ENCODE measurements at places on chromosomes 11 and 22.

DNA sequence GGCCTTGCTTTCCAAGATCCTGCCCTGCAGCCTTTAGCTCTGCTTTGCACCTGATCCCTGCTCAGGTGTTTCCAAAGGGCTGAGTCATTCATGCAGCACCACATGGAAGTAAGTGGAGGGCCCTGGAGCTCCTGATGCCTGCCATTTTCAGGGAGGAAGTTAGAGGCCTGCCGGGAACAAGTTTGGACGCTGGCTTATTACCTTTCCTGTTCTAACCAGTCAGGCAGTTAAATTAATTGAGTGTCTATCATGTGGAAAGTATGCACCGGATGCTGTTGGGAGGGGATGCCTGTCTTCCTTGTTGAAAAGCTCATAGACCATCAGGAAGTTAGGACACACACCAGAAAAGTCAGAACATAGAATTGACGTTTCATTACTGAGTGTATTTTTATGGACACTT is 73.7 kb upstream of the PLET1 start:
- no peak for DNase-seq

DNA sequence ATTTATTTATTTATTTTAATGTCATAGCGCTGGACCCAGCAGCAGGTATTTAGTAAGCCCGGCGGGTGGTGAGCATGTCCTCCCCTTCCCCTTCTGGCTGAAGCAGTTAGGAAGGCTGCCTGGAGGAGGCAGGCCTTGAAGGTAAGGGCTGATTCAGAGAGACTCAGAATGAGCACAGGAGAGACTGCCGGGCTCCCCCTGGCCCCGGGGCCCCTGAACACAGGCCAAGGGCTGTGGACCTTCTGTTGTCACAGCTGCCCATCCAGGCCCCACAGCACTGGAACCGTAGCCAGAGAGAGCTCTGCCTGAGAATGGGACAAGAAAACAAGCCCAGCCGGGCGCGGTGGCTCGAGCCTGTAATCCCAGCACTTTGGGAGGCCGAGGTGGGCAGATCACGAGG is 52.8 kb downstream of the KCNJ4 start:
- DNase-seq: no peak

GRCh38 chr22:30668386-30668710 is 673 bp upstream of the DUSP18 start:
- no peak for DNase-seq

DNA sequence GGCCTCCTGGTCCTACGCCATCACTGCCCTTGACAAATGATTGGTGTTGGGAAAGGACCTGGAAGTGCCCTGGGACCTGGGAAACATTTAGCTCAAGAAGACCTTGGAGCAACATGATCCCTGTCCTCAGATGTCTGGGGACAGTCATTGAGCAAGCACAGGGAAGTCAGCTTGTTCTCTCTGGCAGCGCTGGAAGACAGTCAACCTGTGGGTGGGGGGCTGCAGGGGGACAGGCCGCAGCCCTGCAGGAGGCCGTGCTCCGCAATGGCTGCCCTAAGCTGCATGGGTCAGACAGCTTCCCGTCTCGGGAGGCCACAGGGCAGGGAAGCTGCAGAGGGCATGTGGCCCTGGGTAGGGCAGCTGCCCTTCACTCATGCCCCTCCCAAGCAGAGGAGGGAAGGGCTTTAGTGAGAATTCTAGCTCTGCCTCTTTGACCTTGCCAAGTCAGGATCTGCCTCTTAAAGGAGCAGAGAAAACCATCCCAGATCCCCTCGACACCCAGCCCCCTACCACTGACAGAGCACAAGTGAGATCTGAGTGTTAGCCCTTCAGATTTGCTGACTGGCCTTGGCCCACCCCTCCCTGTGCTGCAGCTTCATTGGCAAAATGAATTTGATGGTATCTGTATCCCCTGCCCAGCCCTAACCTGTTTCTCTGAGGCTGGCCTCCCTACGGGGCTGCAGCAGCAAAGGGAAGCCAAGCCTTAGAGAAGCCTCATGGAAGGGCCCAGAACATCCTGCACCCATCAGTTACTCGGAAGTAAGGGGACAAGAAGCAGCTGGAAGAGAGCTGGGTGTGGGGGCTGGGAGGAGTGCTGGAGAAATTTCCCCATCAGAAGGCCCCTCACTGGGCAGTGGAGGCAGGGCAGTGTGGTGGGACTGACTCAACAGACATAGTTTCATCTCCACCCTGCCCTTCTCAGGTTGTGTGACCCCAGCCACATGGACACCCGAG is 6.2 kb upstream of the SREBF2 start:
- DNase-seq: no peak

GRCh38 chr22:43631201-43631600 is 180.9 kb downstream of the EFCAB6 start:
- no peak for DNase-seq

DNA sequence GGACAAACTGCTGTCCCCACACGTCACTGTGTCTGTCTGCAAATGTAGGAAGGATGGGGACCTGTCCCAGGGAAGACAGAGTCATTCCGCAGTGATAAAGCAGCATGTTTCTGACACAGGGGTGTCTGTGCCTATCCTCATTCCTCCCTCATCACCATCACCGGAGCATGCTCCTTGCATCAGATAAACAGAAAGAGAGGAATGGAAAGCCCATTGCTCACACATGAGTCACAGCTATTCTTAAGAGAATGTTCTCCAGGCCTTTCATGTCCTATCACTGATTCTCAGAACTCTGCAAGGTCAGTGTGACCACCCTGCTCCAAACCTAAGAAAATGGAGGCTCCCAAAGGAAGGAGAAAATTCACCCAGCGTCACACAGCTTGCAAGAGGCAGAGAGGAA is 38.9 kb downstream of the ZNF195 start:
- no peak for DNase-seq

DNA sequence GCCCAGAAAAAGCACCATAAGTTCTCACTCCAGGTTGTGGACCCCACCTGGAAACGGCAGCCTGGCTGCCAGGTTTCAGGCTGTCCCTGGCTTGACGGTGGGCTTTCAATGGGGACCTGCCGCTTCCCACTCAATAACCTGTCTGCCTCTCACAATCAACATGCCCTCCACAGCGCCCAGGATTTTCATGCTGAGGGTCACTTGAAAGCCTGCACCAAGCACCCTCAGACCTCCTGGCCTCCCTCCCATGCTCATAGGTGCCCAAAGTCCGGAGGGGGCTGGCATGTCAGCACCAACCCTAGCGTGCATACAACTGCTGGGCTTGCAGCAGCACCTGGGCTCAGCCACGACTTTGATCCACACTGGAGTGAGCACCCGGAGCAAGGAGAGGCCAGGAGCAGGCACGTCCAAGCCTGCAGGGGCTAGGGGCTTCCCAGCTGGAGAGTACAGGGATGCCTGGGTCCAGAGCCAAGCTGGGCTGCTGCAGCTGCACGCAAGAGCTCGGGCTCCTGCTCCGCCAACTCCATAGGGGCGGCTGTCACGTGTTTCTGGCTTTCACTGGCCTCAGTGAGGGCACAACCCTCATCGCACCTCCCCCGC is 1214.3 kb upstream of the RAG2 start:
- DNase-seq: no peak

- DNase-seq: no peak
Observed at GRCh38 chr11:16434036-16434435, 77.7 kb upstream of the SOX6 start.

GRCh38 chr22:43110927-43111623 is 525 bp downstream of the BIK start:
- no peak for DNase-seq

DNA sequence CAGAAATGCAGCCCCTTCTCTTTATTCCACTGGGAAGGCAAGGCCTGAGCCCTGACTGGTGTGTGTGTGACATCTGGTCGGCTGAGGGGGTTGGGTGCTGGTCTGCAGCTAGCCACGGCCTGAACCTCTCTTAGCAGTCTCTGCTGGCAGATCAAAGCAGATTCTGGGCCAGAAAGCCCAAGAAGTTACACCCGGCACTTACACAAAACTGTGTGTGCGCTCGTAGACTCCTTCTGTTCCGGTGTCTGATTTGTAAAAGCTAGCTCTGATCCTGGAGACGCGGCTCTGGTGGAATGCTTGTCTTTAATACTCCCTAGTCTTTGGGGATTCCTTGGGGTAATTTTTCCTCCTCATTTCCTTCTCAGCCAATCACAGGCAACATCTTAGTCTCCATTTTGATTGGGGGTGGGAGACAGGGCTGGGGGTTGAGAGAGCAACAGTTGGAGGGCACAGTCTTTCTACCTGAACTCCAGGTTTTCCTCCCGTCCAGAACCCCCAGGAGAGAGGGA is 5.5 kb downstream of the PKNOX2 start:
- no peak for DNase-seq

DNA sequence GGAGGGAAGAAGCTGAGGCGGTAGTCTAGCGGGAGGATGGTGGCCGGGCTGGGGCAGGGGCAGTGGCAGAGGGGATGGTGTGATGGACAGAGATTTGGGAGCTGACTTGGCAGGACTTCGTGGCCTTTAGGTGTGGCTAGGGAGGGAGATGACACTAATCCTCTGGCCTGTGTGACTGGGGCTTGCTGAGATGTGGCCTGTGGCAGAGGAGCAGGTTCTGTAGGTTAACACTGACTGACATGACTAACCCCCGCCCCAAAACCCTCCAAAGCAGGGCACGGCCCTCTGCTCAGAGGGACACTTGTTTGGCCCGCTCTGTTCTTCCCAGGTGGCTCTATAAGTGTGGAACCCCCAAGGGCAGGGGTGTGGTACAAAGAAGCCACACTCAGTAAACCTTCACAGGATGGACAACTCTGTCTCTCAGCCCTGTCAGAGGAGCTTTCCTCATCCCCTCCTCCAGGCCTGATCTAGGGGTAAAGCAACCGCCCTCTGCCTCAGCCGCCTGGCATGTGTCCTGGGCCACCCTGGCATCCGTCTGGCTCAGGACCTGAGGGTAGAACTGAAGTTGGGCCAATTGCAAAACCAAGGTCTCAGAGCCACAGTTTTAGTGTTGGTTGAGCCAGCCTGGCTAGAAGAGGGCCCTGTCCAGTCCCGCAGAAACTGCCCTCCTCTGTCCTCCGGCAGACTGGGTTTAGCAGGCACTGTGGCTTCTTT is 15.6 kb downstream of the TOM1 start:
- no peak for DNase-seq

DNA sequence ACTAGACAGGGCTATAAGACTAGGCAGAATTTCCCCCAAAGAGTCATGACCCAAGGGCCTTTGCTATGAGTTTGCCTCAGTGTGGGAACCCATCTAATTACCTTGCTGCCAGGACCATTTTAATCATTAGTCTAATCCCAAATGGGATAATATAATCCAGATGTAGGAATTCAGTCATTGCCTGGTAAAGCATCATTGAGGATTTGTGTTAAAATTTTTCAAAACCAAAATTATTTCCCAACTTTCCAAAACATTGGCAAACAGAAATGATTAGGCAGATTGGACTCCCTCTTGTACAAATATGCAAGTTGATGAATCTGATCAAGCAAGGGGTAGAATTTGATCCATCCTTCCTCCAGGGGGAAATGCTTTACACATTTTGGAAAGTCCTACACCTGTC is 16.2 kb upstream of the MMP13 start:
- DNase-seq: no peak

DNA sequence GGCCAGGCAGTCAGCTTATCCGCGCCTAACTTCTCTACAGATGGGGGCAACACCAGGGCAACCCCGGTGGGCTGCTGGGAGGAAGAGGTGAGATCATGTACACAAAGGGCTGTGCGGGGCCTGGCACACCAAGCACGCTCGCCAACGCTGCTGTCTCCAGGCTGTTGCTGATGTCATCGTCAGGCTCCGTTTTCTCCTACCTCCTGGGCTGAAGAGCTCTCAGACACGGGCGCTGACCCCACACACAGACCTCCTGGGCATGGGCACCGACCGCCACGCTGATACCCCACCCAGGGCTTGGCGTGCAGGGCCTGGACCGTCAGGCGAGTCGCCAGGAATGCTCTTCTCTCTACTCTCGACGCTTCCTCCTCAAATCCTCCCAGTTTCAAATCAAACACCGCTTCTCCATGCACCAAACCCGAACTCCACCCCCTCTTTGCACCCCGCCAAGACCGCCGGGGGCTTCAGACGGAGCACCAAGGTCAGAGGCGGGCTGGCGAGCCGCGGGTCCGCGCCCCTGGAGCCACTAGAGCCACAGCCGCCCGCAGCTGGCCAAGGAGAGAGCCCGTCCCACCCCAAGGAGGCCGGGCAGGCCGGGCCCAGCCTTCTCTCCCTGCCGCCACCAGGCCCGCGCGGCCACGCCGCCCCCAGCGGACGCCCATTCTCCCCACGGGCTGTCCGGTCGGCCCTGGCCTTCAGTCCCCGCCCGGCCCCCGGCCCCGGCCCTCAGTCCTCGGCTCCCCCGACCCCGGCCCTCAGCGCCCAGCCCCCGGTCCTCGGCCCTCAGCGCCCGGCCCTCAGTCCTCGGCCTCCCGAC is 772 bp downstream of the SBF1 start:
- DNase-seq: peak; percentile 49

- no peak for DNase-seq
Observed at GRCh38 chr22:49268924-49269323, 558.7 kb downstream of the BRD1 start.

DNA sequence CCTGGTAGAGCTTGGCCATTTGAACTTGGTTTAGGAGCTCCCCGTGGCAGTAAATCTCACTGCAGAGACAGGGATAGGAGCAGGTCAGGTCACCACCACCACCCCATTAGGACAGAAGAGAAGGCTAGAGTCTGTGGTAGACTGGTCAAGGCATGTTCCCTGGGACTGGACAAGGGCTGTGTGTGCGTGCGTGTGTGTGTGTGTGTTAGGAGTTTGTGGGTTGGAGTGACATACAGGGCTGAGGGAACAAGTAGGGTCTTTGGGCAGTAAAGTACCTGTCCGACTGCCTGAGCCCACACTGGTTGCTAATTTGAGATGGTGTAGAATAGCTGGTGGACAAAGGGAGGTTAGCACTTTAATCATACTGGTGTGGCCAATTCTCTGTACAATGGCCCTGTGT is 16.1 kb downstream of the TREH start:
- no peak for DNase-seq

DNA sequence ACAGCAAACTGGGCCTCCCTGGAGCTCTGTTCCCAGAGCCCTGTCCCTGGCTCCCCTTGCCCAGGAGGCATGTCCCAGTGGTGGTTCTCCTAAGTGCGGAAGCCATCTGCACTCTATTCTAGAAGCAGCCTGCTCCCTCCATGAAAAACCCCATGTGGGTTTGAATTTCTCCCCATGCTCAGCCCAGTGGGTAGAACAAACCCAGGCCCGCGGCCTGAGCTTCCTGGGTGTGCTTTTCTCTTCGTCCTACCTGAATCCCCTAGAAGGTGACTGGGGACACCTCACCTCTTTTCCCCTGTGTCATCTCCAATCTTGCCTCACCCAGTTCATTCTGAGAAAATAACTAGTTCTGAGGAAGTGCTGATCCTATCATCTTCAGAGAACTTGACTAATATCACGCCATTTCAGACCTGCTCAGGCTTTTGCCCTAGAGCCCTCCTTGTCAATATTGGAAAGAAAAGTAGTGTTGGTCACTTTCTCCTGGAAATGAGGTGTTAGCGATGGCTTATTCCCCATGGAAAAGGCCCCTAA is 15.9 kb downstream of the IL10RA start:
- DNase-seq: peak; percentile 93

Data from activated CD4-positive, alpha-beta T cell treated with anti-CD3 and anti-CD28 coated beads, Interleukin-2, Interleukin-4, amounts not matched to agents 100 ng/mL and 50 ng/mL, durations not matched to agents 16 hours and 8 hours (primary cell).